T-helper 2 cell (primary cell): ENCODE measurements at places on chromosomes 3 and 15.

- DNase-seq: no peak
These were observed 338.2 kb upstream of the THRB start for GRCh38 chr3:24832891-24833290.

GRCh38 chr15:79212589-79213157 is 69.8 kb upstream of the ANKRD34C start:
- no peak for DNase-seq

DNA sequence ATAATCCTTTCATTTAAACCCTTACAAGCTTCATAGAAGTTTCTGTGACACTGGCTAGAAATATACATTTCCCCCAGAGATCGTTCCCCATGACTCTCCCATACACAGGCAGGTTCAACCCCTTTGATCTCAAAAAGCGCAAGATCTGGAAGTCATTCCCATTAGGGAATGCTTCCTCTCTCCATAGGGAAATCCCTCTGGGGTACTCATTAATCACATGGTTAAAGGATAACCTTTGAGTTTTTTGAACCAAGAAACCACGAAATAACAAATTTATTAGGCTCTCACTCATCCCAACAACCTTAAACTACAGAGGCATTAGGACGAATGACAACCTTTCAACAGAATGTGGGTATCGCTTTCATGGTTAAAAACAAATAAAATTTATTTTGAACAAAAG is 211.9 kb upstream of the PRICKLE2 start:
- no peak for DNase-seq

DNA sequence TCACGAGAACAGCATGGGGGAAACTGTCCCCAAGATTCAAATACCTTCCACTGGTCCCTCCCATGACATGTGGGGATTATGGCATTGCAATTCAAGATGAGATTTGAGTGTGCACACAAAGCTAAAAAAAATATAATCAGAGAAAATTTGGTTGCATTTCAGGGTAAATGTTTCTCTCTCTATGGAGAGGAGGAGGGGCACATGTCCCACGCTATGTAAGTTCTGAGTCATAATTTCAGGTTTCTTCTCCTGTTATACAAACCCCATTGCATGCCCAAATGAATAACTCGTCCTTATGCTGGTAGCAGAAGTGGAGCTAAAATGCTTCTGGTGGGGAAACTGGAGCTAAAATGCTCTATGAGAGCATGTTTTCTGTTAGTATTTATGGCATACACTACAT is 209.7 kb upstream of the DCBLD2 start:
- no peak for DNase-seq
